ENCODE measurements at places on chromosomes 11 and 22.

DNA sequence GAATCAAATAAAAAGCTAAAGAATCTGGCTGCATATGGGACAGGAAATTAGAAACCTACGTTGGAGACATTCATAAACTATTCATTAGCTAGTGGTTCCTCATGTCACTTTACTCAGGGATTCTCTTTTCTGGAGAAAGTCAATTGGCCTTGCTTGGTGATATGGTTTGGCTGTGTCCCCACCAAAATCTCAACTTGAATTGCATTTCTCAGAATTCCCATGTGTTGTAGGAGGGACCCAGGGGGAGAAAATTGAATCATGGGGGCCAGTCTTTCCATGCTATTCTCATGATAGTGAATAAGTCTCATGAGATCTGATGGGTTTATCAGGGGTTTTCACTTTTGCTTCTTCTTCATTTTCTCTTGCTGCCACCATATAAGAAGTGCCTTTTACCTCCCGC is 91.2 kb upstream of the CD44 start:
- DNase-seq: no peak

DNA sequence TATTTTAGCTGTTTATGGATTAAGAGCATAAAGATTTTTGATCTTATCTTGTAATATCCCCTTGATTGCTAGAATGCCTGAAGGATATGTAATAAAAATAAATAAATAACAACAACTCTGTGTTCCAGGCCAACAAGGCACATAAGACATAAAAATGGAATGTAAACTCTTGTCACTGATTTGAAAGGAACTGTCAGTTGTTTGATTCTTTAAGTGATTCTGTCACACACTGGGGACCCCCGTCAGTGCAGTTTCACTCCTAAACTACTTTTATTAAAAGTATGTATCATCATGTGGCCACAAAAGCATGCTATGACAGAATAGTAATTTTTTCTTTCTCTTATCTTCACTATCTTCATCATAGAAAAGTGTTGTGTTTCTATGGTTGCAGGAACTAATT is 572.4 kb downstream of the CNTN5 start:
- no peak for DNase-seq

- no peak for DNase-seq
Observed at GRCh38 chr22:37229805-37230672, 14.0 kb downstream of the RAC2 start.

GRCh38 chr22:50505276-50505775 is 2.2 kb downstream of the LMF2 start:
- DNase-seq: no peak

- no peak for DNase-seq
Observed at GRCh38 chr11:83285151-83285770, 906 bp downstream of the CCDC90B start.

GRCh38 chr11:4464216-4465159 is 15.4 kb downstream of the OR52K2 start:
- no peak for DNase-seq

GRCh38 chr11:77044886-77045285 is 10.7 kb downstream of the B3GNT6 start:
- DNase-seq: no peak

DNA sequence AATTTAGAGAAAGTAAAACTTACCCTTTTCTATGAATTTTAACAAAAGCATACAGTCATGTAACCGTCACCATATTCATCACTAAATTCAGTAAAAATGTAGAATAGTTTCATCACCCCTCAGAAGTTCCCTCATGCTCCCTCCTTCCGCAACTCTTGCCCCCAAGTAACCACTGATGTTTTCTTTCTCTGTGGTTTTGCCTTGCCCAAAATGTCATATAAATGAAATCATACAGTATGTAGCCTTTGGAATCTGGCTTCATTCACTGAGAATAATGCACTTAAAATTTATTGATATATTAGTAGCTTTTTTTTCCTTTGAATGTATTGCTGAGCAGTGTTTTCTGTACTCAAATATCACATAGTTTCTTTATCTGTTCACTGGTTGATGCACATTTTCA is 60.1 kb downstream of the DCUN1D5 start:
- no peak for DNase-seq

GRCh38 chr11:122179961-122180834 is 64.2 kb upstream of the BLID start:
- DNase-seq: no peak
